ENCODE measurements at places on chromosomes 7 and 10.

GRCh38 chr7:33918438-33919143, 13.3 kb downstream of the BMPER start:
- H3K36me3 ChIP-seq: peaks cover 2% of the 10 kb centered on the region
- H3K27ac ChIP-seq: no peak overlapping the region
- peaks cover 20% of the 10 kb centered on the region for H3K27me3 ChIP-seq
- no peaks in the 10 kb centered on the region for H3K4me1 ChIP-seq
- DNase-seq: no peak

GRCh38 chr10:113409175-113409574, 143.7 kb upstream of the HABP2 start:
- peaks cover 4% of the 10 kb centered on the region for H3K36me3 ChIP-seq
- H3K4me1 ChIP-seq: no peaks in the 10 kb centered on the region
- H3K27ac ChIP-seq: no peak overlapping the region
- H3K4me3 ChIP-seq: no peak overlapping the region
- DNase-seq: no peak

DNA sequence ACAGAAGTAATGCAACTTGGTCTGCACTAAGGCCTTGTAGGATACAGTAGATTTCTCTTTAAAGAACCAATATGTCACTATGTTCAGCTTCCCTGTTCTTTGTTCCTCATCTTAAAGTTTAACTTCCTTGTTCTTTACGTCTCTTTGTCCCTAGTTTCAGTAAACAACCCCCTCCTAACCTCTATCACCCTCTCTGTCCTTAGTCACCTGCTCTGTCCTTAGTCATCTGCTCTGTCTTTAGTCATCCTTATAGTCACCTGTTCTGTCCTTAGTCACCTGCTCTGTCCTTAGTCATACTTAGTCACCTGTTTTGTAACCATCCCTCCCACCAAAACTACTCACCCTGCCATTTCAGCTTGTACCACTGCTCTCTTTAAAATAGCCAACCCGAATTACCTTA, 144.6 kb upstream of the TMEM106B start:
- H3K4me1 ChIP-seq: no peaks in the 10 kb centered on the region
- H3K27ac ChIP-seq: no peak overlapping the region
- H3K4me3 ChIP-seq: no peak overlapping the region
- H3K27me3 ChIP-seq: no peaks in the 10 kb centered on the region
- no peak for DNase-seq

DNA sequence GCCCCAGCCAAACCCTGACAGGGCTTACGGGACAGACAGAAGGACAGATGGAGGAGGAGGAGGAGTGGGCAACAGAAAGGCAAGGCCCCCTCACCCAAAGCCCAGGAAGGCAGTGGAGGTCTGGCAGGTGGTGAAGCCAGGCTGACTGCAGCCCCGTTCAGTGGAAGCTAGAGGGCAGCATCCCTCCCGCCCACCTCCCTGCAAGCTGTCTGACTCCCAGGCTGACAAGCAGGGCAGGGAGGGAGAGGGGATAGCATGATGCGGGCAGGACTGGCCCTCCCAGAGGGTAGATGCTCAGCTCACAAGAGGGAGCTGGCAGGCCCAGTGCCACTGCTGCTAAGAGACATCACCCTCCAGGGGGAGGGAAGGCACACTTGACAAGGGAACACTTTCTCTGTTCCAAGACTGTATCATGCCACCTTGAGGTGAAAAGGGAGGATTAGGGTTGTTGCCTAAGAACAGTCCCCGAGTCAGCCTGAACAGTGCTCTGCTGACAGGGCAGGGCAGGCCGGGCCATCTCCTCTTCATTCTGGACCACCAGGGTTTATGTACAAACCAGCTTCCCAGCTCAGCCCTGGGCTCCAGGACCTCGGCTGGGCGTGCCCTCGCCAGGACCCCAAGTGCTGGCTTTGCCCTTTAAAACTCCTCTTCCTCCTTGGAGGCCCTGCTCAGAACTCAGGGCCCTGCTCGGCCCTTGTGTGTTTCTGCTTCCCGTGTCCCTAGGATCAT, 61.8 kb downstream of the RASGEF1A start:
- H3K4me3 ChIP-seq: no peak overlapping the region
- H3K36me3 ChIP-seq: no peaks in the 10 kb centered on the region
- peaks cover 13% of the 10 kb centered on the region for H3K4me1 ChIP-seq
- no peaks in the 10 kb centered on the region for H3K27me3 ChIP-seq
- H3K27ac ChIP-seq: peak overlapping the region; percentile 10

- H3K36me3 ChIP-seq: peaks cover 1% of the 10 kb centered on the region
- no peak overlapping the region for H3K4me3 ChIP-seq
- no peak for DNase-seq
- no peaks in the 10 kb centered on the region for H3K4me1 ChIP-seq
- no peak overlapping the region for H3K27ac ChIP-seq
Observed at GRCh38 chr10:78296785-78297184, 263.1 kb downstream of the RPS24 start.

- no peaks in the 10 kb centered on the region for H3K4me1 ChIP-seq
- no peak overlapping the region for H3K4me3 ChIP-seq
- no peak overlapping the region for H3K27ac ChIP-seq
Observed at GRCh38 chr7:20385126-20385525, 54.4 kb downstream of the ITGB8 start.

GRCh38 chr10:7285522-7286322, 125.1 kb downstream of the SFMBT2 start:
- no peak overlapping the region for H3K27ac ChIP-seq
- no peak overlapping the region for H3K4me3 ChIP-seq
- H3K36me3 ChIP-seq: peaks cover 12% of the 10 kb centered on the region
- no peaks in the 10 kb centered on the region for H3K27me3 ChIP-seq

- no peak overlapping the region for H3K4me3 ChIP-seq
- H3K27me3 ChIP-seq: no peaks in the 10 kb centered on the region
- no peak for DNase-seq
Observed at GRCh38 chr10:129709101-129709500, 242.1 kb downstream of the MGMT start.

DNA sequence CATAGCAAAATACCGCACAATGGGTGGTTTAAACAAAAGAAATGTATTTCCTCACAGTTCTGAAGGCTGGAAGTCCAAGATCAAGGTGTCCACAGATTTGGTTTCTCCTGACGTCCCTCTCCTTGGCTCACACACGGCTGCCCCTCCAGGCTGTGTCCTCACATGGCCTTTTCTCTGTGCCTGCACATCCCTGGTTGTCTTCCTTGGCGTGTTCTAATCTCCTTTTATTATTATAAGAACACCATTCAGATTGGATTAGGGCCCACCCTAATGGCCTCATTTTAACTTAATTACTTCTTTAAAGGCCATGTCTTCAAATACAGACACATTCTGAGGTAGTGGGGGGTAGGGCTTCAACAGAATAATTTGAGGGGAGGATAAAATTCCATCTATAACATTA, 87.9 kb downstream of the FZD1 start:
- no peak overlapping the region for H3K27ac ChIP-seq
- H3K36me3 ChIP-seq: no peaks in the 10 kb centered on the region
- H3K27me3 ChIP-seq: no peaks in the 10 kb centered on the region
- no peak overlapping the region for H3K4me3 ChIP-seq

DNA sequence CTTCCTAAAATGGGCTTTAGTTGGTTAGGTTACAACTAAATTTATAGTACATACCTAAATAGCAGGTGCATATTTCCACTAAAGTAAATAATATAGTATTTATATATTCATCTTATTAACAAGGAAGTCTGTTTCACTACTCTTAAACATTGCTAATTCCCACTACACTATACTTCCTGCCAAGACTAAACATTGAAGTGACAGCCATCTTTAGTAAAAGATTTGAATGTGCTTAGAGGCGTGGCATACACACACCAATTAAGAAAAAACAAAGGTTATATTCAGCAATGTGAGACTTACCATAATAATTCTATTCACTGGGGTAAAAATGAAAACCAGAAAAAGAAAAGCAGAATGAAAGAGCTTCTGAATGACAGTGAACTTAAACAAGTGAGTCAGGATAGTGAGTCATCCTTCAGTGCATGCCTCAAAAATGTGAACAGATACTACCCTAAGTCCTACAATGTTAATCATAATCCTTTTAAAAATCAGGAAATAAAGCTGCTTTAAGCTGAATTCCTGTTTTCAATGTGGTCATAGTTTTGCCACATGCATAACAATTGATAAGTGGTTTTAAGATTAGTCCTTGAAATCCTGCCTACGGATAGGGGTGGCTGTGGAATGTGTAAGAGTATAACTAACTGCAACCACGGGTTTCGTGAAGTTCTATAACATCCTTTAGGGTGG, 59.4 kb downstream of the USP6NL start:
- no peaks in the 10 kb centered on the region for H3K36me3 ChIP-seq
- no peak overlapping the region for H3K27ac ChIP-seq
- peaks cover 23% of the 10 kb centered on the region for H3K27me3 ChIP-seq
- H3K4me1 ChIP-seq: no peaks in the 10 kb centered on the region
- DNase-seq: no peak

- H3K27ac ChIP-seq: no peak overlapping the region
- no peak overlapping the region for H3K4me3 ChIP-seq
- H3K27me3 ChIP-seq: no peaks in the 10 kb centered on the region
- DNase-seq: no peak
- no peaks in the 10 kb centered on the region for H3K4me1 ChIP-seq
- no peaks in the 10 kb centered on the region for H3K36me3 ChIP-seq
Observed at GRCh38 chr10:90413196-90413595, 444.6 kb downstream of the HTR7 start.

DNA sequence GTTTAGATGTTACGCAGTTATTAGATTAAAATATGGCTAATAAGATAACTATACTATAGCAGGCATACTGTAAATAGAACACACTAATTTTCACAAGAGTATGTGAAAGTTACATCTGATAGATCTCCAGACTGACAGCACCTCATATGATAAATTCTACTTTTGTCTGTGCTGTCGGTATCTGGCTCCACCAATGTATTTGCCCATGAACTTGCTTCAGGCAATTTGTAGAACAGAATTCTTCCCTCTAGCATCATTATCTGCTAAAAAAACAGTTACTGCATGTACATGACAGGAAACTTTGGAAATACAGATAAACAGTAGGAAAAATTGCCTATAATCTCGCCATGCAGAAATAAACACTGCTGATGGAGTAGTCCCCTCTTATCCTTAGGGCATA, 137.7 kb downstream of the WNT2 start:
- H3K36me3 ChIP-seq: no peaks in the 10 kb centered on the region
- no peak overlapping the region for H3K27ac ChIP-seq
- H3K4me1 ChIP-seq: no peaks in the 10 kb centered on the region
- H3K27me3 ChIP-seq: no peaks in the 10 kb centered on the region

DNA sequence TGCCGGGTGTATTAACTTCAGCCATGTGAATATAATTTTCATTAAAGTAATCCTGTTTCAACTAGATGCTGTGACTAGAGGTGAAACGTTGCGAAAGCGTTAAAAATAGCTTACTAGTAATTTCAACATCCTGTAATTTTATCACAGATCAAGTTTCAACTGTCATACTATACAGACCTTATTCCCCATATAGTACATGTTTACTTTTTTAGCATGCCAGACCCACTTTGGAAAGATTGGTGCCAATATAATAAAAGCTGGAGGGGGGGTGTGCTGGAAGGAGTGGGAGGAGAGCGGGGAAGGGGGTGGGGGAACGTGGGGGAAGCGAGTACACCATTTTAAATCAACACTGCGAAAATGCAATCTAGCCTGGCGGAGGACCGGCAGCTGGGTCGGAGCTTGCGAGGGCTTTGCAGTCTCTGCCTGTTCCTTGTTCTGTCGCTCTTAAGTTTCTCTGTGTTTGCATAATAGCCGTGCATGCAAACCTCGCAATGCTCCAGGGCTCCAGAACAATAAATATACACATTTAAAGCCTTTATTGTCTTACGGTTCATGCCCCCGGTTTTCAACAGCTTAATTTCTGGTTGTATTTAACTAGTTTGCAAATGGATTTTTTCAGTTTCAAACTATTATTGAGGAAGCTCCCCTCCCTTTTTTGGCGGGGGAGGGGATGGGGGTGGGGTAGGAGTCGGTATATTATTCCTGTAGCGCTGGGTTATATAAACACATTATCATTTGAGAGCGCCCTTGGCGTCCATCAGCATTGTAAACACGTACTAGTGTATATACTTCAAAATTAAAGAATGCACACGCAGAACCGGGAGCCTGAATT, 1.3 kb upstream of the ARID5B start:
- DNase-seq: peak; percentile 21
- H3K4me3 ChIP-seq: peak overlapping the region; percentile 87
- H3K27me3 ChIP-seq: no peaks in the 10 kb centered on the region
- peaks cover 44% of the 10 kb centered on the region for H3K4me1 ChIP-seq
- peaks cover 30% of the 10 kb centered on the region for H3K36me3 ChIP-seq
- peak overlapping the region; percentile 95 for H3K27ac ChIP-seq

DNA sequence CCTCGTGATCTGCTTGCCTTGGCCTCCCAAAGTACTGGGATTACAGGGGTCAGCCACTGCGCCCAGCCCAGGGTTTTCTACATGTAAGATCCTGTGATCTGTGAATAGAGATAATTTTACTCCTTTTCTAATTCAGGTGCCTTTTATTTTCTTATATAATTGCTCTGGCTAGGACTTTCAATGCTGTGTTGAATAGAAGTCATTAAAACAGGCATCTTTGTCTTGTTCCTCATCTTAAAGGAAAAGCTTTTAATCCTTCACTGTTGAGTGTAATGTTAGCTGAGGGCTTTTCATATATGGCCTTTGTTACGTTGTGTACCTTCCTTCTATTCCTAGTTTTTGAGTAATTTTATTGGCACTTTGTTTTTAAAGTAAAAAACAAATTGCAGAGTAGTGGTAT, 26.6 kb downstream of the ANLN start:
- no peak overlapping the region for H3K4me3 ChIP-seq
- H3K36me3 ChIP-seq: peaks cover 4% of the 10 kb centered on the region
- DNase-seq: no peak
- H3K27ac ChIP-seq: no peak overlapping the region
- peaks cover 5% of the 10 kb centered on the region for H3K4me1 ChIP-seq
- no peaks in the 10 kb centered on the region for H3K27me3 ChIP-seq

GRCh38 chr10:49106451-49106850, 8.9 kb downstream of the VSTM4 start:
- peaks cover 40% of the 10 kb centered on the region for H3K27me3 ChIP-seq
- no peak for DNase-seq
- H3K27ac ChIP-seq: no peak overlapping the region

DNA sequence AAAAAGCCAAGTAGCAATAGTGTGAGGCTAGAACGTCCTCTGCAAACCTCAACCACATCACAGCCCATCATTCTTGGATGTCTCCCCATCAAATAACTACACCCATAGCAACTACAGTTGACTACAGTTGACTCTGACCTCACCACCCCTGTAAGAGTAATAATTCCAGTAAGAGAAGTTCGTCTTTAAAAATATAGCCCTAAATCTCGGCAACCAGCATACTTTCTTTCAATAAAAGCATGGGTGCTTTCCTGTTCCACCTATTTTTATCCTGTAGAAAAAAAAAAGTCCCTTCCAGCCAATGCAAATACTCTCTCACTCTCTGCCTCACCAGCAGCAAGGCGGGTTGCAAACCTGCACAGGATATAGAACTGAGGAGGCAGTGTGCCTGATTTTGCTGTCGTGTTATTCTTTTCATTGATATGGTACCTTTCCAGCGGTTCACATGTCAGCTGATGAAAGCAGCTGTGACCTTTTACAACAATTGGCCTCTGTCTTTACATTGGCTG, 187.5 kb upstream of the NFE2L3 start:
- H3K27ac ChIP-seq: no peak overlapping the region
- peaks cover 41% of the 10 kb centered on the region for H3K27me3 ChIP-seq
- H3K4me1 ChIP-seq: peaks cover 19% of the 10 kb centered on the region
- DNase-seq: no peak
